Omental fat pad (tissue), 4 donors: ENCODE measurements at places on chromosomes 7 and 10. TPM values are rescaled to one million over a fixed set of nuclear protein-coding genes. Genes with fewer than 3 reads are reported as not detected.
A peak's percentile ranks its signal among the peaks of the same experiment; 100 is the strongest.

GRCh38 chr10:71088054-71088453 lies 124.3 kb upstream of the UNC5B start:
- DNase-seq, result no peak

The CCL24 gene
- total RNA-seq, result 10.8 TPM

- DNase-seq, result no peak
These were observed 253.2 kb upstream of the SMIM30 start for GRCh38 chr7:113371416-113372043.

DNA sequence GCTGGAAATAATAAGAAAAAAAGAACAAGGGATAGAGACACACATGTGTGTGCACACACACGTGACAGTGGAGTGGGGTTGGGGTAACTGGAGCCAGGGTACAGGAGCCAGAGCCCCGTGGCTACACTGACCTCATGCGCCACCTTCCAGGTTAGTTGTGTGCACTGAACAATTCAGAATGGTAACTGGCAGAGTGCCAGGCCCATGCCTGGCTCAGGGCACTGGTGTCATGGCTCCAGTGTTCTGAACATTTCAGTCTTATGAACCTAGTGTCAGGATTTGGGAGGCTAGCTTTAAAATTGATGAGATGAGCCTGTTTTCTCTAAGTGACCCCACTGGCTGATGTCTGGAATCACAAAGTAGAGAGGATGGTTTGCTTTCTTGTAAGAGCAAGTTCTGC lies 269.6 kb downstream of the SORCS3 start:
- no peak for DNase-seq

GRCh38 chr10:117553815-117554172 lies 11.2 kb downstream of the EMX2 start:
- DNase-seq, result no peak

The OR2A14 gene
- not detected for total RNA-seq

The ARMC3 gene
- not detected for total RNA-seq

DNA sequence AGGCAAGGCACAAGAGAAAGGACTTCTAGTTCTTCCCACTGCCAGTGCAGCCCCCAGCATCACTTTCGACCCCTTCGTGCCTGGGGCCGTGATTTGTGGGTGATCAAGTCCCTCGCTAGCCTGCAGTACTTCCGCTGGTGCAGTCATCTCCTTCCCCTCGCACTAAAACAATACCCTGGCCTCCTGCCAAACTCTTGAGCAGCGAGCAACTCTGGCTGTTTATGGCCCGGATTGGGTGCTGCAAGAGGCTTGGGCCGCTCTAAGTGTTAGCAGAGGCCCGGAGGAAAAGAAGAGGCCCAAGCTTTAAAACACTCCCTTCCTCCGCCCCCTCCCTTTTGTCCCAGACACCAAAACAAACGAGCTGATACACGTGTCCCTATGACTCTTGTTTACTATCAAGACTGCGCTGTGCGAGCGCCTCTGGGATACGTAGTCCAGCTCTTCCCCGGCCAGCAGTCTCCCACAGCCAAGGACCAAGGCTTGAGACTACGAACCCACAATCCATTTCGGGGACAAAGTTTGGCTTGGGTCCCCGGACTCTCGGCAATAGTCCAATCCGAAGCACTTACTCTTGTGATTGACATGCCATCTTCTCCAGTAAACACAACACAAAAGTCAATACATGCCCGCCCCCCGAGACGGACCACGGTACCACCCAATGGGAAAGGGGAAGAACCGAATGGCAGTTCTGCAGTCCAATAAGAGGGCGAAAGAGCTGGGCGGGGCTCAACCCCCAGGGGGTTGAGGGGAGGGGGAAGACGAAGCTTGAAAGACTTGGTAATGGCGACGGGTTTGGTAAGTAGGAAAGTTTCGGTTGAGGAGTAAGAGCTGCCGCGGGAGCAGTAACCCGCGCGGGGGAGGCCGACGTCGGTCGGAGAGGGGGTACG lies at the start of gene HBP1:
HBP1 (plus strand) TSS at position 771 of the 887 bp plus-strand sequence. CDS start 10,891 bp downstream, outside the sequence.
- DNase-seq, result peak; percentile 93

DNA sequence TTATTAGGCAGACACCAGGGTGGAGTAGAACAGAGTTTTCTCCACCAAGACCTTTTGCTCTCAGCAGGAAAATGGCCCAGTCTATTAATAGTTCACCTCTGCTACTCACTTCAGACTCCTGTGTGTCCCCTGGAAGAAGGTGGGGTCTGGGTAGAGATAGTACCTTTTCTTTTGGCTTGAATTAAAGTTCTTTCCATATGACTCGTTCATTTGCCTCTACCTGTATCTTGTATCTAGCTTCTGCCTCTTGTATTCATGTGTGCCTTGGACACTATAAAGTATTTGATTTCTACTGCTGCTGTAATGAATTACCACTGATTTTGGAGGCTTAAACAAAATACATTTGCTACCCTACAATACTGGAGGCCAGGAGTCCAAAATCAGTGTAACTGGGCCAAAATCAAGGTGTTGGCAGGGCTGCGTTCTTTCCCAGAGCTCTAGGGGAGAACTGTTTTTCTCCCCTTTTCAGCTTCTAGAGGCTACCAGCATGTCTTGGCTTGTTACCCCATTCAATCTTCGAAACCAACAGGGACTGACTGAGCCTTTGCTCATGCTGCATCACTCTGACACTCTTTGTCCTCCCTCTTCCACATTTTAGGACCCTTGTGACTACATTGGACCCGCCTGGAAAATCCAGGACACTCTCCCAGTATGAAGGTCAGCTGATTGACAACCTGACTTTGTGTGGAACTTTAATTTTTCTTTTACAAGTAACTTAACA lies 155.6 kb upstream of the PRSS58 start:
- no peak for DNase-seq

The GPR15LG gene
- total RNA-seq, result not detected

- no peak for DNase-seq
These were observed 702.4 kb upstream of the FZD8 start for GRCh38 chr10:36344240-36345174.

The PNLIPRP3 gene
- total RNA-seq, result not detected

- DNase-seq, result no peak
These were observed 140.7 kb downstream of the RTKN2 start for GRCh38 chr10:62127975-62128374.

GRCh38 chr10:17993361-17993760 lies 41.6 kb downstream of the SLC39A12 start:
- no peak for DNase-seq

DNA sequence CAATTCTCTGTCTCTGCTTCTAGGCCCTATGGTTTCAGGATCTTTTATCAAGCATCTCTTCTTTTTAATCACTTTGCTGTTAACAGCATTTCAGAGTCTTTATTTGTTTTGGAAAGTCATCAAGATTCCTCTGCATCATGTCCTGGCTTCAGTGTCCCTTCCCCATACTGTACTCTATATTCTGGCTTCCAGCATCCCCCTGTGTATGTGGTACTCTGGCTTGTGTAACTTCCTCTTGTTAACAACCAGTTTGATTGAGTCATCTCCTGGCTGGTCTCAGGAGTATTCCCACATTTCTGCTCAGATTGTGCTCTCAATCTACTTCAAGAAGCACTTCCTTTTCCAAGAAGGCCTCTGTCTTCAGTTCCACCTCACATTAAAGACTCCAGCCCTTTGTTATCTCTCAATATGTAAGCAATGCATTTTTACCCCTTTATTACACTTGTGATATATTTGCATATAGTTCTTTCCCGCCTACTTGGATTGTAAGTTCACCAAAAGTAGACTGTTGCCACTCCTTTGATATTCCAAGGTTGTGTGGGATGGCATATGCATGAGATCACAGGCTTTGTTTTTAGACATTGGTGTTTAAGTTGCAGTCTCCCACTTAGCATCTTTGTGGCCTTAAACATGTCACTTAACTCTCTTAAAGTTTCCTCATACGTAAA lies 15.1 kb upstream of the ATE1 start:
- DNase-seq, result no peak

DNA sequence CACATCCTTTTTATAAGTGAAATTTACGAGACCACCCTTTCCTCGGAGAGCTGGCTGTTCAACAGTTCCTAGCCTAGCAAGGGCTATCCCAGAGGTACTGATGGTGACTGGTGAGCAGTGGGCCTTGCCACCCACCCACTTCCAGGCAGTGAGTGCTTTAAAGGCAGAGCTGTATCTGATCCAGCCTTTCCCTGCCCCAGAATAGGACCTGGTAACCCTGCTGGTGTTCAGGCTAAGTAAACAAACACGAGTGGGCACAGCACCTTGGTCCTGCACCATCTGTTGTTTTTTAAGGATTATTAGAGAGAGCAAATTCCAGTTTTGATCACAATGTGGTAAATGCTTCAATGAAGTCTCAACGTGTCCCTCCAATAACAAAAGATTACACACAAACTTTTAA lies 75.7 kb downstream of the COBL start:
- DNase-seq, result no peak

DNA sequence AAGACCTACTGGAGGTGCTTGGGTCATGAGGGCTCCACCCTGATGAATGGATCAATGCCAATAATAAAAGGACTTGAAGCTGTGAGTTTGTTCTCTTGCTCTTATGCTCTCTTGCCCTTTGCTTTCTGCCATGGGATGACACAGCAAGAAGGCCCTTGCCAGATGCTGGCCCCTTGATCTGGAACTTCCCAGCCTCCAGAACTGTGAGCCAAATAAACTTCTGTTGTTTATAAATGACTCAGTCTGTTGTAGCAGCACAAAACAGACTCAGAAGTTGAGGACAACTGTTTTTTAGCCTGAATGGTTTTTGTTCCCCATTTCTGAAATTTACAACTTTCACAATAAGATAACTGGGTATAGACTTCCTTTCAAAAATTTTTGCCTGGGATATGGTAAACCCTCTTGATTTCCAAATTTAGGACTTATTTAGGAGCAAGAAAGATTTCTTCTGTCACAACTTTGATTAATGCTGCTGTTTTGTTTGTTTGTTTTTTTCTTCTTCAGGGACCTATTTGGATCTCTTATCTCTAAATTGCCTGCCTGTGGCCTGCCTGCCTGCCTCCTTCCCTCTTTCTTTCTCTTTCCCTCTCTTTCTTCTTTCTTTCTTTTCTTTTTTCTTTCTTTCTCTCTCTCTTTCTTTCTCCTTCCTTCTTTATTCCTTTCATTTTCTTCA lies 12.1 kb downstream of the ENTPD1 start:
- no peak for DNase-seq

DNA sequence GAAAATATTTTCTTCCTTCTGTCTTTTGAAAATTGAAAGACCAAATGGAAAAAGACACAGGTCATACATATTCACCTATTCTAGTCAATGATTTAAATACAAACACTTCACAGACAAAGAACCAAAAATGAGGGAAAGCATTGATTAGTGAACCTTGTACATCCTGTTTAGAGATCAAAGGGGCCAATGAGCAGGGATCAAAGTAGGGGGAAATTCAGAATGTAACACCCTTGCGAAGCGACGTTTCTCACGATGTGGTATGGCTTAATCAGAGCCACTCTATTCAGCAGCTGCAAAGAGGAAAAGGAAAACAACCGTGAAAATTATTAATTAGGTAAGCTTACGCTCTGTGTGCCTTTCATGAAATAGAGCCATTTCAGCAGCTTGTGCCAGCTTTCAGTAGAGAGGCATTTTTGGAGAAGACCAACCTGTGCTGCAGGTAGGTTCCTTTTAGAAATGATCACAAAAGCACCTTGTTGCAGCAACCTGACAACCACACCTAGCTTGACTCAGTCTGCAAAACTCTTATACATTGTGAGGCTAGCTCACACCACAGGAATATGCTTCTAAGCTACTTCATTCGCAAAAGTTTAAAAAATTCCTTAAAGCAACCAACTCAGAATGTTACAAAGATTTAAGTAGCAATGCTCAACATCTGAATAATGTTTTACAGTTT lies 78.0 kb downstream of the DKK1 start:
- no peak for DNase-seq

- no peak for DNase-seq
These were observed 347.9 kb downstream of the LRMDA start for GRCh38 chr10:75779276-75779675.

DNA sequence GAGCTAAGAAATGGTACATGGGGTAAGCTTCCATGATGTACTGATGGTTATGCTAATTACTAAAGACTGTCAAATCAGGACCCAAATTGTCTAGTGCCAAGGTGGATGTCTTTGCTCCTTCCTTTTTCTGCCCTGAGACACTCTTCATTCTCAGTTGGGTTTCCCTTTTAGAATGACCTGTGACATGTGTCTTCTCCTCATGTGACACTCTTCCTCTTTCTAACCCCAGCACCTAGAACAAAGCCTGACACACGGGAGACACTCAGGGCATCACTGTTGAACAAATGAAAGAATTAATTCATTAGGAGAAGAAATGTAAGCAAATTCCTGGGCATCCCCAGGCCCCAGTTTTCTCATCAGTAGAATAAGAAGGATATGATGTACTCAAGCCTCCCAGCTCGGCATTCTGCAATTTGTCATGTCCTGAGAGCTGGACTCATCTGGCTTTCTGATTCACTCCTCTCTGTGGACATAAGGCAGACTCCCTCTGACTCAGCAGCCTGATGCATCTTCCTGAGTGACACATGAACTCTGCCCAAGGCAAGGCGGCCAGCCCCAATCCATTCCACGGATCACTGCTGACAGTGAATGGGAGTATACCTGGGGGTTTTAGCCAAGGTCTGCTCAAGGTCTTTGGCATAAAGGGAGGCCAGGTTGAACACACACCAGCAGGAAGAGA lies 473.8 kb downstream of the KCNMA1 start:
- DNase-seq, result peak; percentile 42

- DNase-seq, result no peak
These were observed 12.2 kb downstream of the HNRNPA2B1 start for GRCh38 chr7:26188206-26188956.

DNA sequence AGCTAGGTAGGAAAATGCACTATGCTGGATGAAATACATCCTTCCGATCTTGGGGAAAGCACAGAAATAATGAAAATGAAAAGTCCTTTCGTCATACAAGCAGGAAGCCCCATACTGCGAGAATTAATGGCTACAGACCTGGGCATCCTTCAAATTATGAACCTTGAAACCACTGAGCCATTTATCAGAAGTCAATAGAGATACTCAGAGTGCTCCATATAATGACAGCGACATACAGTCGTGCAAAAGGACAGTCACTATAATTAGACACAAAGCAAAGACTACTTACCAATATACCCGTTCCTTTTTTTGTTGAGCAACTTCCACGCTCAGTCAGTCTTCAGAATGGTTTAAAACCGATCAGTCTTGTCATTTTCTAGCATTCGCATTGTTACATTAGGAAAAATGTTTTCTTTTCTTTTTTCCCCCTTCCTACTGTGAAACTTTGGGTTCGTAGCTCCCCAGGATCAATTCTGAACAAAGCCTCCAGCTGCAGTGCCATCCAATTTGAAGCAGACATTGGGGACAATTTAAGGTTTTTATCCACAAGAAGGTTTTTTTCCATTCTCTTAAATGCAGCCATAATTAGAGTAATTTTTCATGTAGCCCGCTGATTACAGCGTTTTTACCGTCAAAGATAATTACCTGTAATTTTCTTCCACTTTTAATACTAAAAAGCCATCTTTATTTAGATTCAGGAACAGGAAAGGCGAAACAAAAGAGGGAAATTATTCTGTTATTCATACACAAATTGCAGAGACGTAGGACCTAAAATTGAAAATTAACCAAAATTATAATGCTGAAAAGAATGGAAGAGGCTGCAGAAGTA lies 6.4 kb downstream of the DLX6 start:
- no peak for DNase-seq

- DNase-seq, result no peak
These were observed 90.1 kb downstream of the ZNF365 start for GRCh38 chr10:62464308-62464707.

GRCh38 chr7:108109221-108109908 lies 20.8 kb downstream of the LAMB4 start:
- no peak for DNase-seq

The METTL27 gene
- 3.4 TPM for total RNA-seq
